ENCODE measurements at places on chromosomes 3 and 15.

GRCh38 chr3:42686832-42687650, 1.7 kb downstream of the KLHL40 start:
- DNase-seq = no peak

- DNase-seq = peak; percentile 40
These were observed 4.3 kb upstream of the FAM107A start for GRCh38 chr3:58581328-58582091.

- DNase-seq = no peak
These were observed 269.4 kb upstream of the ZPLD1 start for GRCh38 chr3:102165367-102165766.

- DNase-seq = no peak
These were observed 13.8 kb downstream of the EPB42 start for GRCh38 chr15:43207024-43207423.

DNA sequence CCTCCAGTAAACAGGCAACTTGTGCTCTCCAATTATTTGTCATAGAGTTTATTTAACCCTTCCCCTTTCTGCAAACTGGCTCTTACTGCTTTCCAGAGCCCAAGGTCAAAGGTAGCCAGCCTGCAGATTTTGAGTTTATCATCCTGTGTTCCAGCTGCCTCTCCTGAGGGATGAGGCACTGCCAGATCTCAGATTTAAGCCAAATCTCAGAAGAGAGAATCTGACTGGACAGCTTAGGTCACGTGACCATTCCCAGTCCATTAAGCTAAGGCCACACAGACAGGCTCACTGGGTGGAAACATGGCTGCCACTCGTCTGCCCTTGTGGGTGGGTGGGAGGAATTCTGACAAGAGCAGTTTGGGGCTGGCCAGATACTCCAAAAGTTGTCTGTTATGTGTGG, 8.6 kb upstream of the SIAH2 start:
- DNase-seq = no peak

DNA sequence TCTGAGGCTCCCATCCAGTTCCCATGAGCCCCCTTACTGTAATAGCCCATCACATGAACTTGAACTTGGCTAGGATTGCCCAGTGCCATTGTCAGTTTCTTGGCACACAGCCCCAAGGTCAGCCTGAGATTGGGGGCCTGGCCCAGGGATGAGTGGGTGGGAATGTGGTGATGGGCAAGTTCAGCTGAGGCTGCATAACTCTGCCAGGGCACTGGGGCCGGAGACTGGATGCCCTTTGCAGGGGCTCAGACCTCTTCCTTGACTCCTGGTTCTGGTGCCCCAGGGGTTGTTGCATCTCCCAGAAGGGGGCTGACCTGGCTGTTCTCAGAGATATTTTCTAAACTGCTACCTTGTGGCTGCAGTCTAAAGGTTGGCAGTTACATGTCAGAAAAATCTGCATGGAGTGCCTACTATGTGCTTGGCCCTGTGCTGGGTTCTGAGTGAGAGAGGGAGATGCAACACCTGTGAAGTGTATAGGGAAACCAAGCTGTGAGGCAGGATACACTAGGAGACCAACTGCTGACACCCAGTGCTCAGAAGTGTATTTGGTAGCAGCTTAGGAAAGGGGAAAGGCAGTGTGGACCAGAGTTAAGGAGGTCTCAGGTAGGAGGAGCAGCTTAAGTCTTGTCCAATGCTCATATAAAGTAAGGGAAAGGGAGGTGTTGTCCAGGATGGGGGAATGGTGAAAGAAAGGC, 74.8 kb upstream of the PRR23C start:
- no peak for DNase-seq

DNA sequence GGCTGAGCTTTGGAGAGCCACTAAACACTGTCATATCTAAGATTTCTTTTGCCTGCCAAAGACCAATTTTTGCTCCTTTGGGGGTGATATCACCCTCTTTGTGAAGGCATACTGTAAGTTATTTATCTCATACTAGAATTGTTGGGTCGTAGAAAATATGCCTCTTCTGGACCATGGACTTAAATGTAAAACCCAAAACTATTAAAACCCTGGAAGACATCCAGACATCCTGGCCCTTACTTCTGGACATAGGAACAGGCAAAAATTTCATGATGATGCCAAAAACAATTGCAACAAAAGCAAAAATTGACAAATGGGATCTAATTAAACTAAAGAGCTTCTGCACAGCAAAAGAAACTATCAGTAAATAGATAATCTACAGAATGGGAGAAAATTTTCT, 172.2 kb downstream of the ATG7 start:
- no peak for DNase-seq
